ENCODE measurements at places on chromosomes 16 and 17.

DNA sequence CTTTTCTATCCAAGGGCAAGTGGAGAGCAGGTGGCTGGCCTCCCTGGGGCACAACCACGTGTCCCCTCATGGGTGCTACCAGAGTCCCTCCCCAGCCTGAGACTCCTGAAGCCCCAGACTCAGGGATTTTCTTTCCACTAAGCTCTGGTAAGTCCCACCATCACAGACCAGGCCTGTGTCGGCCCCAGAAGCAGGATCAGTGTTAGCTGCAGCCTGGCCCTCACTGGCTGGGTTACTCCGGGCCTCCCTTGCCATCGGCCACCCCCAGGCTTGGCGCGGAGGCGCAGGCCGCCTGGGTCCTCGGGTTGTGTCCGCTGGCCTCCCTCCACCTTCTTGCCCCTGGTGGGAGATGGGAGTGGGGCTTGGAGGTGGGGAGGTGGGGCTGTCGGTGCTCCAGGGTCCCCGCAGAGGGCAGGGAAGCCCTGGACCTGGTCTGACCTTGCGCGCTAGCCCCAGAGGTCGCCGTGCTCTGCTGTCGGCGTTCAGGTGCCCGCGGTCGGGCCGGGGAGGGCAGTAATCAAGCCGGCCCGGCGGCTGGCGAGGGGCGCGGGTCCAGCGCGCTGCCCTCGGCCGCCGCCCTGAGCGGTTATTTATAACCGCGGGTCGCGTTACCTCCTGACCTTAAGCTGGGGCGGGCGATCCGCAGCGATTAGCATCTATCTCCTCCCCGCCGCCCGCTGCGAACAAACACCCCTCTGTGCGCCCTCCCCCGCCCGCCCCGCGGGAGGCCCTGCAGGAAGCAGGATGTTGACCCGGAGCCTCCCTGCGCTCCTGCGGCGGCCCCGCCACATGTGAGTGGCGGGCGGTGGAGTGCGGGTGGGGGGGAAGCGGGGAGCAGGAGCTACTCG lies 78.1 kb upstream of the TOB1 start:
- peak; percentile 56 for DNase-seq

GRCh38 chr17:38564869-38565268 lies 40.9 kb downstream of the SRCIN1 start:
- no peak for DNase-seq

GRCh38 chr17:70037498-70037897 lies 37.5 kb upstream of the KCNJ16 start:
- DNase-seq, result no peak

DNA sequence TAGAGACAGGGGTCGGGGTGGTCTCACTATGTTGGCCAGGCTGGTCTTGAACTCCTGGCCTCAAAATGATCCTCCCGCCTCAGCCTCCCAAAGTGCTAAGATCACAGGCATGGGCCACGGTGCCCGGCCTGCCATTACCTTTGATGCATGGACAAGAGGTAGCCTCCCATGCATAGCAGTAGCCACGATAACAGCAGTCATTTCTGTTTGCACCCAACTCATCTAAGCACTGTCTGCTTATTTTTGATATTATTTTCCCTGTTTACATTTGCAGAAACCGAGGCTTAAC lies 37.5 kb upstream of the SNN start:
- DNase-seq, result no peak

- DNase-seq, result no peak
Observed at GRCh38 chr17:62999736-63000135, 33.7 kb downstream of the TANC2 start.

- peak; percentile 47 for DNase-seq
Observed at GRCh38 chr17:39671651-39672521, 3.6 kb downstream of the PNMT start.

Data from hematopoietic multipotent progenitor cell (in vitro differentiated cells).